NCI-H1417 (cell line): ENCODE measurements at places on chromosomes 11 and 22.

DNA sequence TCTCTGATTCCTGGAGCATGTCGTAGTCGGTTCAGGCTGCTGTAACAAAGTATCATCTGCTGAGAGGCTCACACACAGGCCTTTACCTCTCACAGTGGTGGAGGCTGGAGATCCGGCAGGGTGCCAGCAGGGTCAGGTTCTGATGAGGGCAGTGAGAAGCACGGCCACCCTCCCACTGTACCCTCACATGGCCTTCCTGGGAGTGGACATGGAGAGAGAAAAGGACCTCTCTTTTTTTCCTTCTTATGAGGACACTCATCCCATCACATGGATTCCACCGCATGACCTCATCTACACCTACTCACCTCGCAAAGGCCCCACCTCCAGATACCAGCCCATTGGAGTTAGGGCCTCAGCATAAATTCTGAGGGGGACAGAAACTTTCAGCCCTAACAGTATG, 99.5 kb downstream of the BCR start:
- no peak for DNase-seq

- DNase-seq: no peak
These were observed 38.8 kb downstream of the ADAMTS15 start for GRCh38 chr11:130486987-130487923.

GRCh38 chr11:124441081-124441480, 4.4 kb downstream of the OR8B8 start:
- no peak for DNase-seq

GRCh38 chr11:69949327-69949726, 128.8 kb upstream of the ANO1 start:
- DNase-seq: no peak

DNA sequence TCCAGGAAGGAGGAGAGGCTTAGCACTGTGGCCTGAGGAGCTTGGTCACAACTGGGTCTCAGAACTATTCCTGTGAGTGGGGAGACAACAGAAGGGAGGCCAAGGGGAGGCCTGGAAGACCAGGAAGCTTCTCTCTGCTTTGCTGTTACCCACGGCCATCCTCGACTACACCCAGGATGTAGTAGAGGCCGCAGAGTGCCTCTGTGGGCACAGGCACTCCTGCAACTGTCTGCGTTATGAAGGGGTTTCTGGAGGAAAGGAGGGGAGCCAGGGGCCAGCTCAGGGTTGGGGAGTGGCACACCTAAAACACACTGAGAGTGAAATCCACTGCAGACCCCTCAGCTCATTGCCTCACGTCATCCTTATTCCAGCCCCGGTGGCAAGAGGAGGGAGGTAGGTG, 3.8 kb upstream of the MFRP start:
- DNase-seq: no peak

GRCh38 chr11:17416492-17416891, 28.0 kb upstream of the KCNJ11 start:
- DNase-seq: no peak

DNA sequence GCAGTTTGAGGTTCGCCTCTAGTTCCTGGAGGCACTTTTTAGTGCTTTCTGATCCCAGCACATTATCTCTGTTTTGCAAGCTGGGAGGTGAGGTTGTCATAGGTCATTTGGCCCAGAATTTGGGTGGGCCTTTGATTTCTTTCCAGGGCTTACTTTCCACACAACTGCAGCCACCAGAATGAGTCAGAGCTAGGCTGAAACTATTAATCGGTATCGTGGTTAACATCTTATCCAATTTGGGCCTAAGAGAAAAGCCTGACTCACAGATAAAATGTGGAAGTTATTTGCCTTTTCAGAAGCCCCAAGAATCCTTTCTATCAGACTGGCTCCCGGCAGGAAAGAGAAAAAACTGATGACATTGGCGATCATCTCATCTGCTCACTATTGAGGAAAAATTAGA, 166.4 kb downstream of the KIRREL3 start:
- DNase-seq: no peak

DNA sequence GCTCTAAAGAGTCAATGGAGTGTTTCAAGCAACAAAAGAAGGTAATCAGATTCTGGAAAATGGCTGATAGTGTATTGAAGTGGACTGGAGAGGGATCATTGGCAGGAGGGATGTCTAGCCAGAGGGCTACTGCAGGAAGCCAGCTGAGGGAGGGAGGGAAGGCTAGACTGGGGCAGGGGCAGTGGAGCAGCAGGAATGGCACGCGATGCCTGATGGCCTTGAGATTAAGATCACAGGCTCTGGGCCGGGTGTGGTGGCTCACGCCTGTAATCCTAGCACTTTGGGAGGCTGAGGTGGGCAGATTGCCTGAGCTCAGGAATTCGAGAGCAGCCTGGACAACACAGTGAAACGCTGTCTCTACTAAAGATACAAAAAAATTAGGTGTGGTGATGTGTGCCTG, 47.5 kb upstream of the PRDM11 start:
- DNase-seq: peak; percentile 8

- no peak for DNase-seq
These were observed 98.3 kb downstream of the ELP4 start for GRCh38 chr11:31607914-31608313.

GRCh38 chr22:19559324-19559811, 35.2 kb upstream of the CLDN5 start:
- no peak for DNase-seq

DNA sequence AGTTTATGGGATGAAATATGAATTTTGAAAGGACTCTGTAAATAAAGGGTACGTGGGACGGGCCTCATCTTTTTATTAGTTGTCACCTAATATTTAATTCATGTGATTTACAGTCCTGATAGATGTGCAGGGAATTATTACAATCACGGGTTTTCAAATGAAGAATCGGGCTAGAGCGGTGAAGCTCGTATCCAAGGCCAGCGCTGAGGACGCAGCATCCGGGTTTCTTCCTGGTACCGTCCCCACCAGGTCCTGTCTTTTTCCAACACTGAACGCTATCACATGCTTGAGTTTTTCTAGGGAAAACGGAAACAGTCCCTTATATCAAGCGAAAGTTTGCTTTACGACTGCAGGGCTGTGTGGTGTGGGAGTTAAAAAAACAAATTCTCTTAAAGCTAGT, 787 bp downstream of the SMDT1 start:
- peak; percentile 32 for DNase-seq

DNA sequence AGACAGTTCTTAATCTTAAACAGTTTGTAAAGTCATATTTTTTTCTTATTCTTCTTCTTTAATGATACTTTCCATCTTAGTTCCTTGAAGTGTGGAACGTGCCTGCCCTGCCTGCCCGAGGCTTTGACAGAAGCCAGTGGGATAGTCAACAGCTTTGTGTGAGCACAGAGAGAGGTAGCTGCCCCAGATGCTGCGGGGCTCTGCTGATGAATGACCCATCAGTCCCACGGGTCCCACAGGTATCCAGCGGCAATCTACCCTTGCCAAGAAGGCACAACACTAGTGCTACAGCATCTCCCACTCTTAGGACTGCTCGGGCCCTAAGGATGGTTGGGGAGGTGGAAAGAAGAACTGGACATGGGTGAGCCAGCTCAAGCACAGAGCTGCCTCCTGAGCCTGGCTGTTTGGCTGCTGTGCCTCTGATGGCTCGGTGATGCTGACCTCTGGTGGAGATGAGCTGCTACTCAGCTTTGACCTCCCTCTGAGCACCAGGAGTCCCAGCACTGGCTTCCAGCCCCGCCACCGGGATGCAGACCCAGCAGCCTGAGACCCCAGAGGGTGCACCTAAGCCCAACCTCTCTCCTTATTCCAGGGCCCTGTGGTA, 11.8 kb upstream of the APLNR start:
- peak; percentile 26 for DNase-seq

DNA sequence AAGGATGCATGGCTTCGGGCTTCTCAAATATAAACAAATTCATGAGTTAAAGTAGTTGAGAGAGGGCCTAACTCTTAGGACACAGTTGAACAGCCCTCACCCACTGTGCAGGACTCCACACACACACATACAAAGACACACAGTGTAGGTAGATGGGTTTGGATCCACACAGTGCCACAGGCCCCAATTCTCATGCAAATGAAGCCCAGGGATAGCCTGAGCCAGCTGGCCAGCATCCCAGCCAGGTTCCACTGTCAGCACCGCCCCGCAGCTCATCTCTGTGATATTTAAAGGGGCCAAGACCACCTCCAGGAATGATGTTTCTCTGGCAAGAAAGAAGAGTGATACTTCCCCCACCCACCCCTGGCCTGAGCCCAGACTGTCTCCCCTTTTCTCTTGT, 11.7 kb downstream of the SLC35C1 start:
- DNase-seq: no peak
